ENCODE measurements at places on chromosomes 5 and 9.

DNA sequence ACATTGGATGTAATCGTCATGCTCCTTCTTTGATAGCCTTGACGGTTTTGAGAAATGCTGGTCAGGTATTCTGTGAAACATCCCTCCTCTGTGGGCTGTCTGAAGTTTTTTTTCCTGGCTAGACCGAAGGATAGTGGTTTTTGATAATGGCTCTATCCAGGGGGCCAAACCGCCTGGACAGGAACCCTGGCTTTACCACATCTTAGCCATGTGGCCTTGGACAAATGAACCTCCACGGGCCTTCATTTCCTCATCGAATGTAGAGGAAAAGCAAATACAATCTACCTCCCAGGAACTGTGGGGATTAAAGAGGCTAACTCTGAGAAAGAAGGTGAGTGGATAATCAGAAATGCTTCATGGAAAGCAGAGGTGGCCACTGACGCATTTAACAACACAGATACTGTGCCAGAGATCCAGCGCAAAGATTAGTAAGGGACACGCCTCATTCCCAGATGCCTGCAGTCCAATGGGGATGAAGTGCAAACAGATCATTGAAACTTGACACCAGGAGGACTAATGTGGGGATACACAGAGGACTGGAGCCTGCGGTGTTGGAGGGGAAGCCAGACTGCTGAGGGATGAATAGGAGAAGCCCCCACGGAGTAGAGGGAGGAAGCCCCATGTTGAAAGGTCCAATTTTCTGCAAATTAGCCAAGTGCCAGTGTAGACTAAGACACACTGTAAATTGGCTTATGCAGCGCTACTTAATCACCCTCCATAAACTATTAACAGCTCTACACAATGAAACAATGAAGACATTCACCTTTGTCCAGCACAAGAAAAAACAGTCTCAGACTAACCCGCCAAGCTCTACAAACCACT, 41.6 kb downstream of the MYO10 start:
- DNase-seq = peak; percentile 79

- no peak for DNase-seq
Measured at GRCh38 chr9:74573640-74574191, 76.6 kb downstream of the RORB start.

- DNase-seq = peak; percentile 49
Measured at GRCh38 chr9:127805620-127806019, 2.9 kb downstream of the FPGS start.

DNA sequence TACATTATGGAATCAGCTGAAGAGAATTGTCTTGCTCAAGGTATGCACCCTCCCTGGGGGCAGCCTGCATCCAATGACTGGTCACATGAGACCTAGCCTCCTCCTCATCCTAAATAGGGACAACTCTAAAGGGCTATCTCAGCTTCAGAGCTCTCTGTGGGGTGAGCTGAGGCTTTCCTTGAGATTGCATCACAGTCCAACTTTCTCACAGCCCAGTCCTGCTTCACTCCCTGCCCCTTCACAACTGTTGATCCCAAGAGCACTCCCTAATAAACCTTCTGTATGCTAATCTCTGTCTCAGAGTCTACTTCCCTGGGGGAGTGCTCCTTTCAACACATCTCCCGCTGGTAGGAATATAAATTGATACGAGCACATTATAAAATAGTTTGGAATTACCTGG, 44.1 kb upstream of the ERBIN start:
- DNase-seq = no peak

DNA sequence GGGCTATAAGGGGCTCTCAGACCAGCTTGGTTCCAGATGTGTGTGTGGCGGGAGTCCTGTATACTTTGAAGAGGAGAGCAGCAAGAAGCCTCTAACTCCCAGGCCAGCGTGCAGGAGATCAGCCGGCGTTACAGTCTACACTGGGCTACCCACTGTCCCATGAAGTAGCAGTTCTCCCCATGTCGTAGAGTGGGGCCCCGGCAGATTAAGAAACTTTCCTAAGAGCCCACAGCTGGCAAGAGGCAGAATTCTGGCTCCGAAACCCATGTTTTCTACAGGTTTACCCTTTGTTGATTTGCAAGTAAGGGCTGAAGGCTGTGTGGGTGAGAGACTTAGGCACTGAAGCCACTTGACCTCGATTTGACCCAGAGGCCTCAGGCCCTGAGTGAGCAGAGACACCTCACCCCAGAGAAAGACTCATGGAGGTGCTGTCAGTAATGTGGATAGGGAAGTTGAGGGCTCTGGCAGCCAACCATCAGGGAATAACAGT, 881 bp upstream of the B4GALT1 start:
- DNase-seq = no peak

DNA sequence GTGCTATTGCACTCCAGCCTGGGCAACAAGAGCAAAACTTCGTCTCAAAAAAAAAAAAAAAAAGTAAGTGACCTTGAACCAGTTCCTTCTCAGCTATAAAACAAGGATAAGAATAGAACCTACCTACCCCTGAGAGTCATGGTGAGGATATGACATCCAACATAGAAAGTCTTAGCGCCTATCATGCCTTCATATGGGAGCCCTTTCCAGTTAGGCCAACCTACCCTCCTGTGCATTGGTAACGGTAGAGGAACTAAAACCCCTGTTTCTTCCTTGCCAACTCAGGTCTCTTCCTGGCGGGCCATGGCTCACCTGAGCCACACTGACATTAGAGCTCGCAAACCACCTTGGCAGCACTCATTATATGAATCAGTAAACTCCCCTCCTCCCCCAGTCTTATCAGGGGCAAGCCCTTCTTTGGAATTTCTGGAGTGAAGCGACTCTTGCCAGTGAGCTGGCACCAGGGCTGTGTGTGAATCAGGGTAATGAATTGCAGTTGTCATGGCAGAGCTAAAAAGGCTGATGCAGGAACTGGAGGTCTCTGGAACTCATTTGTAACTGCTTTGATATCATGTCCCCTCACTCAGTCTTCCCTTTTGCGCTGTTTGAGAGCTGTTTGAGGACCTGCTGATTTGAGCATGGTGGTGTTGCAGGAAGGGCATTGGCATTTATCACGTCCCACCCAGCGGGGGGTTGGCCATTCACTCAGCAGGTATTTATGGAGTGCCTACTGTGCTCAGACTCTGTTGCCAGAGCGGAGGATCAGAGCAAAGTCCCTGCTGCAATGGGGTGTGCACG, 10.3 kb downstream of the WWC1 start:
- peak; percentile 82 for DNase-seq

DNA sequence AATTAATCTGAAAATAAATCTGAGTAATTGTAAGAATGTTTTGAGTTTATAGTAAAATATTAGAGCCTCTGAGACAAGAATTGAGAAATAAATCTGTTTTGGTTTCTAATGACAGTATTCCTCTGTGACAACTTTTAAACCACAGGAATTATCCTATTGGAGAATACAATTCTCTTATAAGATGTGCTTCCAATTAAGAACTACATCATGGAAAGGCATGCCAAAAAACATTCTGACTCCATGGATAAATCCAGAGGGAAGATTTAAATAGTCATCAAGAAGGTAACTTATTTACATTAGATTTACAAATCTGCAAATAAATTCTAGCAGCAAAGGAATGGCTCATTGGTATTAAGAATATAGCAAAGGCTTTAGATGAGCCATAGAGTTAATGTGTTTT, 178.3 kb upstream of the ACOT12 start:
- DNase-seq = no peak

DNA sequence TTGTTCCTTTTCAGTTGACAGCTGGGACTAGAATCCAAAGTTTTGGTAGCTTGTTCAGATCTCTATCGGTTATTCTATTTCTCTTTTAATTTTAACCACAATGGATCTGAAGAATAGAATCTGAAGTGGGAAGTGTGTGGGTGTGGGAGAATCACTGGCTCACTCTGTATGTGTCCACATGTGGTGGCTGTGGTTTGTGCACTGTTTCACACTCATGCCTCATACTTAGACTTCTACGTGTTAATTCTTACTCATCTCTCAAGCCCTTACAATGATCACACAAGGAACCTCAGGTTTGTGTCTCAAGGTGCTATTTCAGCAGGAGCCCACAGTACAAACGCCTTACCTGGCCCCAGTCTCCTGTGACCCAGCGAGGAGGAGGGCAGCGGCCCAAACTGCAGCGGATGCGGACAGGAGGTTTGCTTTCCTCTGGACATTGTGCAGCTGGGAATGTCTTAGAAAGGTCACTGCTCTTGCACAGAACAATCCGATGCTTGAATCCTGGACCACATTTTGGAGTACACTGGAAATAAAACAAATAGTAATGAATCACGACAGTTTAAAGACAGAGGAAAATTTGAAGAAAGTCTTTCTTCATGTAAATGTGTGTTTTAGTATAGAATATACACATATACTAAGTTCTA, 309.1 kb downstream of the ADAMTS6 start:
- no peak for DNase-seq

GRCh38 chr5:149254506-149254905, 17.2 kb upstream of the AFAP1L1 start:
- DNase-seq = peak; percentile 53

DNA sequence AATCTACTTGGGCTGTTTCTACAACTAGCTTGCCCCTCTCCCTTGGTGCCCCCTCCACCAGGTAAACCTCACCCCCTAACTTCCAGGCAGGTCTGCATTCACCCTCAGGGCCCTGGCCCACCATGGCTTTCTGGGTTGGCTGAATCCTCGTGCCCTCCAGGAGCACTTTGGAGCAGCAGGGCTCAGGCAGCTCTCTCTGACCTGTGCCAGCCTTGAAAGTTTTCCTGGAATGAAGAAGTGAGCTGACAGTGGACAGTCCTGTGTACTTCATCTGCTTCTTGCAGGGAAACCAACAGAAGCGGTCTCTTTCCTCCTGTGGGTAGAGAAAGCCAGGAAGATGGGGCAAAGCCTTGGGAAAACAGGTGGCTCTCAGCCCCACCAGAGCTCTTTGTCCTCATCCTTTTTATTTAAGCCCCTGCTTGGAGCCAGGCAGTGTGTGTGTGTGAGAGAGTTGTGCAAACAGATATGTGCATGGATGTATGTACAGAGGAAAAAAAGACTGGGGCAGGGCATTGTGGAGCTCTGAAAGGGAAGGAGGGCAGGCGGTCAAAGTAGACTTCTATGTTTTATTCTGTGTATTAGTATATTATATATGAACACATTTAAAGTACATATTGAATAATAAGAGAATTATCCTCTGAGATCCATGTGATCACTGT, 62.3 kb upstream of the SPRY4 start:
- no peak for DNase-seq

- DNase-seq = no peak
Measured at GRCh38 chr9:131279196-131279862, 3.0 kb upstream of the FAM78A start.
